ENCODE measurements at places on chromosomes 16 and 17.

- DNase-seq: no peak
Measured at GRCh38 chr17:42809250-42809649, 10.6 kb downstream of the CNTD1 start.

- DNase-seq: no peak
Measured at GRCh38 chr17:1773696-1774181, 11.9 kb downstream of the SERPINF1 start.

GRCh38 chr16:84553873-84554399, 49.5 kb upstream of the MEAK7 start:
- DNase-seq: peak; percentile 33

DNA sequence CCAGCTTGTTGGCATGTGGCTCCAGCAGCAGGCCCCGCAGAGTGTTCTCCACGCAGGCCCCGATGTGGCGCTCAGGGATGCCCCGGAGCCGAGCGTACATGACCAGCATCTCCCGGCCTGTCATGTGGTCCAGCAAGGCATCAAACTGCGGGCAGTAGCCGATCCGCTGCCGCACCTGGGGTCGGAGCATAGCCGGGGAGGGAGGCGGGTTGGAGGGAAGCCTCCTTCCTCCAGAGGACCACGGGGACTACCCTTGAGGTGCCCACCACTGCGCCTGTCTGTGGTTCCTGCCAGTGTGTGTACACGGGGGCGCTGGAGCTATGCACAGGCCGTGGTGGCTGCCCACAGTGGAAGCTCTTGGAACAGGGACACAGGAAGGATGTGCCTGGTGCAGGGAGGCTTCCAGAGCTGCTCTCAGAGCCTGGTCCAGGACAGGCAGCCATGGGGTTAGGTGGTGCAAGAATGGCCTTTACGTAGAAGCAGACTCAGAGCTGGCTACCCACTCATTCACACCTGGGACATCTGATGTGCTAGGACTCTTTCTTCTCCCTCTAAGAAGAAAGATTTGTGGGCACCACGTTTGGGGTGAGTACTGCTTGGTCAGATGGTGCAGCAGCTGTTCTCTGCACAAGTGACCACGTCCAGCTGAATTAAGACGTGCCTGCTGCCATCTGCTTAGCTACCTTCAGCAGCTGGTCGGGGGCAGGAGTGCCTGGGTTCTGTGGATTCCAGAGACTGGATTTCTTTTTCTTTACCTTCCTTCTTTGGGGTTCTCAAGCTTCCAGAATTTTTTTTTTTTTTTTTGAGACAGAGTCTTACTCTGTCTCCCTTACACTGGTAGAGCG, 11.3 kb upstream of the RNPS1 start:
- no peak for DNase-seq

- DNase-seq: peak; percentile 92
Measured at GRCh38 chr17:80454557-80455335, 21.7 kb downstream of the NPTX1 start.

GRCh38 chr17:40427002-40427491, 9.4 kb upstream of the TOP2A start:
- no peak for DNase-seq

GRCh38 chr17:1251866-1252608, 18.2 kb upstream of the BHLHA9 start:
- no peak for DNase-seq

GRCh38 chr17:61567045-61567802, 23.8 kb downstream of the NACA2 start:
- no peak for DNase-seq

- DNase-seq: no peak
Measured at GRCh38 chr17:66686601-66687000, 148.3 kb upstream of the CACNG5 start.

DNA sequence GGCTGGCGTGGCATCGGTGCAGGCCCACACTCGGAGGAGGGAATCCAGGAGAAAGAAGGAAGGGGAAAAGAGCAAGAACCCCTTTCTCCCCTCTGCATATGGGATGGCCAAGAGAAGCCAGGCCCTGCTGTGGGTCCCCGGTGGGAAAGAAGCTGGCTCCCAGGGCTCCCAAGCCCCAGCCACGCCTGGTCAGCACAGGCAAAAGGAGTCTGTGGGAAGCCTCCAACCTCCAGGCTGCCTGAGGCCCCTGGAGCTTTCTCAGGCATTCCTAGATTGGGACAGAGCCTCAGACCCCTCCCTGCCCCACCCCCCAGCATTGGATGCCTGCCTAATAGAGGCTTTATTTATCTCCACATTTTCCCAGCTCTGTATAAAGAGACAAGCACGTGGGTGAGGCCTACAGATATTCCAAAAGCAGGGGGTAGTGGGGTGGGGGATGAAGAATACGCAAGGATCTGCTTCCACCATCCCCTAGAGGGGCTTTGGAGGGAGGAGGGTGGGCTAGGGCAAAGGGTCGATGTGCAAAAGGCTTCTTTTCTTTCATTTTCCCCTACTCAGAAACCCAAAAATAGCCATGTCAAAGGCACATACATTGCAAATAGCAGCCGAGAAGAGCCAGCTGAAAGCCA, 56.4 kb downstream of the MPRIP start:
- no peak for DNase-seq

- no peak for DNase-seq
Measured at GRCh38 chr17:78026381-78026780, 67.9 kb downstream of the TNRC6C start.

DNA sequence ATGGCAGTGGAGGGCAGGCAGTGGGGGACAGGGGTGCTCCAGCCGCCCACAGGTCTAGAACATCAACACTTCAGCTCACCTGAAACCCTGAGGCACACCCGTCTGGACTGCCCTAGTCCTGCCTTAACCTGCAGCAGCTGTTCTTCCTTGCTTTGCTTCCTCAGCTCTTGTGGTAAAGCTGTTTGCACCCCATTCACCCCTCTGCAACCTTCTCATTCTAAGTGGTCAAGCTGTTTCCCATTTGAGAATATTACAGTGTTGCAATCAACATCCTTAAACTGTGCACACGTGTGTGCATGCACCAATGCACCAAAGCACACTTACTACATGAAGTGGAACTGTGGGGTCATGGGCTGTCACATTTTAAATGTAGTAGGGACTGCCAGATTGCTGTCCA, 32.4 kb downstream of the SCNN1B start:
- no peak for DNase-seq

DNA sequence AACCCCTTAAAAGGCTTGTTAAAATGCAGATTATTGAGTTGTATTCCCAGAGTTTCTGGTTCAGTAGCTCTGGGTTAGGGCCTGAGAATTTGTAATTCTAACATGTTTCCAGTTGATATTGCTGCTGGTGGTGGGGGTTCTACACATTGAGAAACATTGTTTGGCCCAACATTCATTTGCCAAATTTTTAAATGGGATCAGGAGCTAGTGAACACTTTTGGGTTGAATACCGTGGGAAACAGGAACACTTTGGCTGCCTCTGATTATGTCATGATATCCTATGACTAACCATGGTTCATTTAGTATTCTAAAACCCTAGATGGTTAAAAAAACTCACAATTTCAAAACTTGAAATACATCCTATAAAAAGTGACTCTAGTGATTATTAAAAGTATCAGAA, 89.3 kb downstream of the RPGRIP1L start:
- DNase-seq: no peak

DNA sequence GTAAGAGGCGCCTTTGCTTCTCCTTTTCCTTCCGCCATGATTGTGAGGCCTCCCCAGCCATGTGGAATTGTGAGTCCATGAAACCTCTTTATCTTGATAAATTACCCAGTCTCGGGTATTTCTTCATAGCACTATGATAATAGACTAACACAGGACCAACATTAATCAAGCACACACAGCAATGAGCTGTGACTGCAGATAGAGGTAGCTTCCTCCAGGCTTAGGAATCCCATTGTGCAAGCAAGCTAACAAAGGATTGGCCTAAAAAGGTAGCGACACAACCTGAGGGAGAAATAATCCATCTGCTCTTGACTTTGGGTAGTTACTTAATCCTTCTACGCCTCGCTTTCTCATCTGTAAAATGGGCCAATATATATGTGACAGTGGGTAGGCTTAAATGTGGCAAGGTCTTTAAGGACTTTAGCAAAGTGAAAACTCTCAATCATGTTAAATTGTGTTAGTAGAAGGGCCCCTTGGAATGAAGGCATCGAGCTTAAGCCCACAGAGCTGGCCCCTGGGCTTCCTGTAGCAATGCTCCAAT, 393.6 kb downstream of the SOX9 start:
- no peak for DNase-seq

- no peak for DNase-seq
Measured at GRCh38 chr16:85788819-85789218, 10.5 kb downstream of the EMC8 start.

DNA sequence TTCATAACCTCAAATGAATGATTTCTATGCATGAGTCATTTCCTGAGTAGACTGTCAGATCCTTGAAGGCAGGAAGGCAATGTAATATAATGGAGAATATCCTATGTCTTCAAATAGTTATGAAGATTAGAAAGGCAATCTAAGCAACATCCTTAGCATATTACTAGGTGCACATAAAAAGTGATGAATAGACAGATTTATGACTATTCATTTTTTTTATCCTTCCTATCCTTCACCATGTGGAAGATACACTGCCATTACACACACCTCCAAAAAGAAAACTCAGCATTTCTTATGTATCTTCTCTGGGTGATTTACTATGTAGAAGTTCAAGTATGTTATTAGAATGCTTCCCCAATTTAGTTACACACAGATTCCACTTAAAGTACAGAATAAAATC, 126.4 kb upstream of the MAF start:
- DNase-seq: no peak

DNA sequence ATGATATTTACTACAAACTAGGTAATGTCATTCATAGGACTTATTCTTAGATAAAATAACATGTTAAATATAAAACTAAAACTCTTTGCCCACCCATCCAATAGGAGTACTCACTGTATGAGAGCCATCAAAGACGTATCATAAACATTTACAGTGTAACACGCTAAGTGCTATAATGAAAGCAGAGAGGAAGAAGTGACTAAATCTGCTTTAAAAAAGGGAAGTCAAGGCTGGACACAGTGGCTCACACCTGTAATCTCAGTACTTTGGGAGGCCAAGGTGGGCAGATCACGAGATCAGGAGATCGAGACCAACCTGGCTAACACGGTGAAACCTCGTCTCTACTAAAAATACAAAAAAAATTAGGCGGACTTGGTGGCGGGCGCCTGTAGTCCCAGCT, 32.4 kb downstream of the SPAG9 start:
- no peak for DNase-seq

- DNase-seq: no peak
Measured at GRCh38 chr17:81424151-81425017, 29.1 kb downstream of the BAHCC1 start.

- DNase-seq: peak; percentile 64
Measured at GRCh38 chr17:82238472-82239201, 9.8 kb downstream of the SLC16A3 start.

GRCh38 chr16:1674306-1674705, 3.8 kb upstream of the JPT2 start:
- DNase-seq: no peak

DNA sequence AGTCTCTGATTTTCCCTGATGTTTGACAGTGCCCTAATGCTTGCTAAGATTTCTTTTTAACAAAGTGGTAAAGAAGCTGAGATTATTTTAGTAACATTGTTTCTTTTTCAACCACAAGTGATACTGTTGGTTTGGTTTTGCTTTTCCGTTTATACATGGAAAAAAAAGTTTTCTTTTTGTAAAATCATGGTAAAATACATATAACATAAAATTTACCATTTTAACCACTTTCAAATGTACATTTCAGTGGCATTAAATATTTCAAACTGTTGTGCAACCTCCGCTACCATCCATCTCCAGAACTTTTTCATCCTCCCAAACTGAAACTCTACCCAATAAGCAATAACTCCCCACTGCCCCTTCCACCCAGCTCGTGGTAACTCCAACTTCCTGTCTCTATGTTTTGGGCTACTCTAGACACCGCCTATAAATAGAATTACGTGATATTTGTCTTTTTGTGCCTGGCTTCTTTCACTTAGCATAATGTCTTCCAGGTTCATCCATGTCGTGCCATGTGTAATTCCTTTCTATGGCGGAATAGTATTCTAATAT, 4.6 kb downstream of the CIITA start:
- no peak for DNase-seq

DNA sequence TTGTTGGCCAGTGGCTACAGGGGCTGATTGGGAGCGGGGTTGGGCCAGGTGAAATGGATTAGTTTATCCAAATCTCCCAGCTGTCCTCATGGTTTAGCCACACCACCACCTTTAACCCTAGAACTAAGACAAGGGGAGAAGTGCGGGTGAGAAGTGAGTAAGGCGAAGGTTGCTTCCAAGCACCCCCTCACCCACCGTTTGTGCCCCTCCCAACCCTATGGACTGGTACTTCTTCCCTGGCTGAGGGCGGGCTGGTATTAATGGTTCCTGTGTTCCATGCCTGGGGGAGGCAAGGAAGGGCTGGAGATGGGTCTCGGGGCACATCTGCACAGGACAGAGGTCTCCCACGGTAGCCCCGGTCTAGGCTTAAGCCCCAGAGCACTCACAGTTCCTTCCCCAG, 25.1 kb downstream of the NT5M start:
- DNase-seq: no peak

DNA sequence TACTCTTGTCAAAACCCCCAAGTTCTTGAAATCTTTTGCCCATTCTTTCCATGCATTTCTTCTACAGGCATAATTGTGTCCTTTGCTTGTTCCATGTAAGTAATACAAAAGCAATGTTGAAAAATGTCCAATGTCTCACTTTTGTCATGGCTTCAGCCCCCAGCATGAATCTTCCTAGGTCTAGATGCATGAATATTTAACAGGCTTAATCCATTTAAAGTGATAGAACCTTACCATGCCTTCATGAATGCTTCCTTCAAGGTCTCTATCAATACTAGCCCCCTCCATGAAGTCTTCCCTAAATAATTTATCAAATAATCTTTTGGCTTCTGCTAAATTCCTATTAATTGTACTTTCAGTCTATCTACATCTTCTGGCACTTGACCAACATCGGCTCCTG, 46.1 kb upstream of the ANKFY1 start:
- no peak for DNase-seq

DNA sequence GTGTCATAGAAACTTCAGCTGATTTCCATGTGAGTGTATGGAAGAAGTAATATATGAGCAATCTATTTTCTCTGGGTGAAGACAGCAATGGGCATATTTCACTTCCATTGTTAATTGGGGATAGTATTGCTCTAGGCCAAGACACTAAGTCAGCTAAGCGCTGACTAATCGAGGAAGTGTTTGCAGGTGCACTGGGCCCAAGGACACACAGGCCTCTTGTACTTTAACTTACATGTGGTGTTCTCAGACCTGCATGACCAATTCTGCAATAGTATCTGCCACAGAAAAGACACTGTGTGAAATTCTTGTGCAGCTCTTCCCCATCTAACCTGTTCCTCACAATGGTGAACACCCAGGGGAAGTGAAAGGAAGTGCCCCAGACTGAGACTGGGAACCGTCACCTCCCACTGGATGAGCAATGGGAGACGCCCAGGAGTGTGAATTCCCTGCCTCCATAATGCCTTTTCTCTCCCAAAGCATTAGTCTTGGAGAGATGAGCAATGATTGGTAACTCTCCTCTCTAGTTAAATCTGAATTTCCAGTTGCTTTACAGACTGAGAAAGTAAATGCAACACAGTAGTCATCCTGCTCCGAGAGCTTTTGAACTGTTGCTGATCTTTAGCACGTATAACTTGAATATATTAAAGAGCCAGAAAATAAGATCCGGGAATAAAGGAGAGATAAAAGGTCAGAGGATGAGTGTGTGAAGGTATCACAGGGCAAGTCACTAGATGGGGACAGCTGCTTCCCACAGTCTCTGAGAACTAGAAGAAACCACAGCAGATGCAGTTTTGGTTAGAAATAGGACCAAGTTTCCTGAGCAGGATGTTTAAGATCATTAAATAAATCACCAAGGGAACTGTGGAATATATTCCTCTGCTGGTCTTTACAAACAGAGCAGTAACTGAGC, 82.6 kb downstream of the CDK5R1 start:
- no peak for DNase-seq
